Kidney (tissue), 22 donors: ENCODE measurements at places on chromosomes 11 and 22. TPM values are rescaled to one million over a fixed set of nuclear protein-coding genes. Genes with fewer than 3 reads are reported as not detected.

Gene MS4A15
- total RNA-seq = not detected

Gene ANO5
- 4.2 TPM for total RNA-seq

Gene MB
- total RNA-seq = not detected

Gene CCDC73
- total RNA-seq = 0.25 TPM

Gene C1QTNF4
- total RNA-seq = 0.25 TPM

Gene OR51B5
- not detected for total RNA-seq

Gene VSIG10L2
- not detected for total RNA-seq

DNA sequence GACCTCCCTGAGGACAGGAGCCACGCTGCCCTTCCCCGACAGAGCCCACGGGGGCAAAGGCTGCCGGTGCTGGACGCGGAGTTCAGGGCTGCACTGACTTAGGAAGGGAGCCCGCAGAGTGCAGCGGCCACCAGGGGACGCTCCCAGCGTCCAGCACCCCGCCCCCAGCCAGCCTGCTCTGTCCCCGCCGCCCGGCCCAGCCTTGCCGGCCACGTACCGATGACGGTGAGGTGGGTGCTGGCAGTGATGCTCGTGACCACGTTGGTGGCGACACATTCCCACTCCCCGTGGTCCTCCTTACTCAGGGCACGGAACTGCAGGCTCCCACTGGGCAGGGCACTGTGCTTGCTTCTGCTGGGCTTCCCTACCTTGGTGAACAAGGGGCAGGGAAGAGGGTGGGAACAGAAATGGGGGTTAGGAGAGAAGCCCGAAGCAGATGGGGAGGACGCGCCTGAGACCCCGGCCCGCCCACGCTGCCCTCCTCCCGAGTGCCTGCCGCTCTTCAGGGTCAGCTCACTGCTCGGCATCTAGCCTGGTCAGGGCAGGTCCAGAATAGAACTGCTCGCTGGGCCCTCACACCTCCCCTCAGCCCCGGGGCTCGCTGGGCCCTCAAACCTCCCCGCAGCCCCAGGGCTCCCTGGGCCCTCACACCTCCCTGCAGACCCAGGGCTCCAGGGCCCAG, 25.9 kb downstream of the IGSF9B start:
- DNase-seq = no peak

DNA sequence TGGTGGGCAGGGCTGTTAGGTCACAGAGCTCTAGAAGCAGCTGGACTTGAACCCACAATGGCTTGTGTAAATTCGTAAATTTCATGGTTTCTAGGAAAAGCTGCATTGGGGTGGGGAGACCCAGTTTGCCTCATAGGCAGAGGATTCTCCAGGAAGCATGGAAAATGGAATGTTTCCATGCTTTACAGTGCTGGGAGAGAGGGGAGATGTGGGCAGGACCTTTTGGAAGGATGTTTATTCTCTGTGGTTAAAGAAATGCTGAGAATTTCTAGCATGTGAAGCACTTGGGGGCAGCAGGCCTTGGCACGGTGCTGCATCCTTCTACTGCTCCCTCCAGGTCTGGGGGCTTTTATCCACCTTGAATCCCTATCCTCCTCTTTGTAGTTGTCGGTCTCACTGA, 46.3 kb downstream of the TRAF6 start:
- no peak for DNase-seq

GRCh38 chr11:7537265-7537664, 23.5 kb downstream of the PPFIBP2 start:
- DNase-seq = no peak

GRCh38 chr11:86869966-86870570, 69.7 kb downstream of the PRSS23 start:
- peak; percentile 56 for DNase-seq

- DNase-seq = peak; percentile 83
Measured at GRCh38 chr11:126332221-126332711, 23.2 kb upstream of the ST3GAL4 start.

DNA sequence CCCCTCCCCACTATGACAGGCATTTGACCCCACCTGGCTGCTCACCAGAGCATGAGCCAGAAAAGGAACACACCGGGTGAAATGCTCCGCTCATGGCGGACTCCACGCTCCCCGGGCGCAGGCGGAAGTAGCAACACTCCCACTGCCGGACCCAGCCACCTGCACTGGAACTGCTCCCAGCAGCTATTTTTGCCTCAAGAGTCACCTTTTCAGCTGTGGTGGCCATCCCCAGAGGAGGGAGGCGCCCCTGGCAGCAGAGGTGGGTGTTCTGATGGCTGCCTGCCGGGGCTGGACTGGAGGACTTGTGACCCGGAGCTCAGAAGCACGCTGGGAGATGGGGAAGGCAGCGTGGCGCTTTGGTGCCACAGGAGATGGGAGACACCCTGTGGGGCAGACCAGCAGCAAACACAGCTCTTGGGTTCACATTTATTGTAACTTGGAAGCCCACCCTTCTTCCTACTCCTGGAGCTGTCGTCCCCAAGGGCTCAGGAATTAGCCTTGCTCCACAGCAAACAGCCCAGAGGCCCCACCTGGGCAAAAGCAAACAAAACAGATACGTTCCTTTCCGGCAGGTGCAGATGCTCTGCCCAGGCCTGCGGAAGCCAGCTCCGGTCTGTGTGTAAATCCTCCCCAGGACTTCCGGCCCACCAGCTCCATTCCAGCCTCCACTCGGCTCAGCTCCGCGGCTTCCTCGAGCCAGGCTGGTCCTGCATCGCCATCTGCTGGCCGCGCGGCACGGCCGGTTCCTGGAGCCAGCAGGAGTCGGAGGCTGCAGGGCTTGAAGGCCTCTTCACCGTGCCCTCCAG, 3.7 kb downstream of the RPS19BP1 start:
- peak; percentile 95 for DNase-seq

- no peak for DNase-seq
Measured at GRCh38 chr11:86176165-86176884, 68.2 kb upstream of the EED start.

DNA sequence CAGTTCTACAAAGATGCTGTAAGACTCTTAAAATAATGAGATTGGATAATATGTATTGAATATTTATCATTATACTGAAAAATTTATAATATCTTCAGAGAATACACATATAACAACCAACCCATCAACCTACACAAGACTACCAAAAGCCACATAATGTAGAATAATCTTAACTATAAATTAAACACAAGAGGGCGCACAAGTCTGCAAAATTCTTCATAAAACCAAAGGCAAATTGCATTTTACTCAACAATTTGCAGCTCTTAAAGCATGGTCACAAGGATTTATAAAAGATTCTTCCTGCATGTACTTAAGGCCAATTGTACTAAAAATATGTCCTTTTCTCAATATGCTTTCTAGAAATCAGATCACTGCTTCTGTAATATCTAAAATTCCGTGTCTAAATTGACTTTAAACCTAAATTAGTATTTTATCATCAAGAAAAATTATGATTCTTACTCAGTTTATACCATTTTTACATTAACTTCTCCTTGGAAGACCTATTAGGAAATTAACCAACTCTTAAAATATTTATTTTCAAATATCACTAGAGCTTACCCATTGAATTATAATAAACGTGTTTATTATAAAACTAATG, 79.0 kb downstream of the TTC28 start:
- peak; percentile 79 for DNase-seq

DNA sequence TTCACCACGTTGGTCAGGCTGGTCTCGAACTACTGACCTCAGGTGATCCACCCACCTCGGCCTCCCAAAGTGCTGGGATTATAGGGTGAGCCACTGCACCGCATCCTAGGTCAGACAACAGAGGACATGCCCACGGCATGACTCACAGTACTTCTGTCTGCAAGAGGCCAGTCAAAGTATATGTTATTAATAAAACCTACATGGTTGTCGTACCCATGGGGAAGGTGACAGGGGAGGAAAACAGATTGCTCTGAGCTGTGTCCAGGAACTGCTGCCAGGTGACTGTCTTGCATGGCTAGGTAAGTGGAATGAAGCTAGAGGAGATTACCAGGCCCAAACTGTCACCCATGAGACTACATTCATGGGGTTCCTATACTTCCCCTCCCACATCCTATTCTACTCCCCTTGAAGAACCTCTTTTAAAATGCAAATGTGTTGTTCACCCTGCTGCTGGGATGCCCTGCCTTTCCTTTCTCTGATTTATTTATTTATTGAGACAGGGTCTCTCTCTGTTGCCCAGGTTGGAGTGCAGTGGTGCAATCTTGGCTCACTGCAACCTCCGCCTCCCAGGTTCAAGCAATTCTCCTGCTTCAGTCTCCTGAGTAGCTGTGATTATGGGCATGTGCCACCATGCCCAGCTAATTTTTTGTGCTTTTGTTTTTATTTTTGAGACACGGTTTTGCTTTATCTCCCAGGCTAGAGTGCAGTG, 2.0 kb upstream of the NLRX1 start:
- DNase-seq = peak; percentile 68

GRCh38 chr11:66687831-66688281, 10.2 kb upstream of the RBM4B start:
- DNase-seq = no peak

- DNase-seq = no peak
Measured at GRCh38 chr11:92675303-92675702, 294.1 kb upstream of the MTNR1B start.

- DNase-seq = no peak
Measured at GRCh38 chr11:32109138-32109537, 18.3 kb downstream of the RCN1 start.

- no peak for DNase-seq
Measured at GRCh38 chr11:78209478-78209877, 20.8 kb downstream of the USP35 start.

DNA sequence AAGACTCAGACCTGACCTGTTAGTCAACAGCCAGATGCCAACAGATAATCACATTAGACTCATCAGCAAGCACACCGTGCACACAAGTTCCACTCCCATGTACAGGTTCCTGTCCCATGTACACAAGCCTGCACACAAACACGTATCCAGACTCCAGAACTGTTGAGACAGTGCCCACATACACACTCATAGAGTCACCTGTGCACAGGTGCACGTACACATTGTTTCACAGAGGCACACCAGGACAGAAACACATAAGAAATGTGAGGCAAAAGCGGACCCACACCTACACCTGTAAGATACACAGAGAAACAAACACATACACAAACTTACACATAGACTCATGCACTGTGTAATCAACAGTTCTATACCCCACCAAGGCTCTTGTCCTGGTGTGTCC, 2.7 kb upstream of the ZNF74 start:
- no peak for DNase-seq

GRCh38 chr11:108474664-108475463, 7.5 kb upstream of the C11orf65 start:
- no peak for DNase-seq
